Fibroblast of lung (primary cell): ENCODE measurements at places on chromosomes 6 and 20. TPM values are rescaled to one million over a fixed set of nuclear protein-coding genes. Genes with fewer than 3 reads are reported as not detected.

PPIL6 gene
- total RNA-seq, result 5.0 and 8.5 TPM in 2 replicates

FERMT1 gene
- total RNA-seq, result 3.3 and 6.8 TPM in 2 replicates

KHDC1L gene
- total RNA-seq, result not detected in 2 replicates

SLC44A4 gene
- total RNA-seq, result not detected in 2 replicates

KHDC1 gene
- 5.1 and 5.6 TPM in 2 replicates for total RNA-seq

DNA sequence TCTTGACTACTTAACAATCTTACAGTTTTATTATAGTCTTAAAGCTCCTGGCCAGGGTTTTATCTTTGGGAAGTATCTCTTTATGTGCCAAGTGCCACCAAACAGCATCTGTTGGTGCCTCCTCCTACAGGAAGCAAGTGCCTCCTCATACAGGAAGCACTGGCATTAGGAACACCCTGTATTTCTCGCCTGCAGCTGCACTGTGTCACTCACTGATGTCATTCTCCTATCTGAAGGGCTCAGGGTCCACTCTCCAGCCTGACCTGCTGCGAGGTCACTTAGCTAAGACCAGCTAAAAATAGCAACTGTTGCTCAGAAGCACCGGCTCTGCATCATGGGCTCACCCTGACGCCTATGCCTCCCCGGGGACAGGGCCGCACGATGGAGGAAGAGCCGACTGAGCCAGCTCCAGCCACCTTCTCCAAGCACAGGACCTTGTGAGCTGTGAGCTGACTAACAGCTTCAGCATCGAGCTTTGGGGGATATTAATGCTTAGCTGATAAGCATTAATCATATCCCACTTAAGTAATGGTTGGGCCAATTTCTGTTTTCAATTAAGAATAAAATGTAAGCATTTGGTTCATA is 66.3 kb upstream of the CD93 start:
- peak; percentile 87 for DNase-seq
